ENCODE measurements at places on chromosomes 5 and 9.
A peak's percentile ranks its signal among the peaks of the same experiment; 100 is the strongest.

- DNase-seq = no peak
These were observed 551.3 kb downstream of the PDE4D start for GRCh38 chr5:59342181-59342580.

- DNase-seq = no peak
These were observed 69.1 kb upstream of the PJA2 start for GRCh38 chr5:109478830-109479229.

DNA sequence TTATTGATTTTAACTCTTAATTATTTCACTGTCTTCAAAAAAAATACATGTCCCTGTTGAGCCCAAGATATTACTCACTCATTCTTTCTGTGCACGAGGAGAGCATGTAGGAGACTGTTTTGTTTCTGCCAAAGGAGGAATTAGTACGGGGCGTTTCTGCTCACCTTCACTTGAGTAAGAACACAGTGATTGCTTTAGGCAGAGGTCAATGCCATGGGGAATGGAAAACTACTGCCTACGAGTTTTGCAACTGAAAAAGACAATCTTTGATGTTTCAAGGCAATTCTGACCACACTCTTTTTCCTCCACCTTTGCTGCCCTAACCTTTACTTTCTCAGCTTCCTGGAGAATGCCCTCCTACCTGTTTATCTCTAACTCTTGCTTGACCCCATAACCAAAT, 109.4 kb downstream of the CCDC192 start:
- no peak for DNase-seq

GRCh38 chr5:95682891-95683290, at the start of gene SPATA9:
Gene SPATA9, minus strand, starts transcription at chr5:95682991. Its CDS starts 137 bp downstream, at chr5:95682854.
- no peak for DNase-seq

- DNase-seq = no peak
These were observed 184.2 kb downstream of the EFNA5 start for GRCh38 chr5:107486489-107486888.

DNA sequence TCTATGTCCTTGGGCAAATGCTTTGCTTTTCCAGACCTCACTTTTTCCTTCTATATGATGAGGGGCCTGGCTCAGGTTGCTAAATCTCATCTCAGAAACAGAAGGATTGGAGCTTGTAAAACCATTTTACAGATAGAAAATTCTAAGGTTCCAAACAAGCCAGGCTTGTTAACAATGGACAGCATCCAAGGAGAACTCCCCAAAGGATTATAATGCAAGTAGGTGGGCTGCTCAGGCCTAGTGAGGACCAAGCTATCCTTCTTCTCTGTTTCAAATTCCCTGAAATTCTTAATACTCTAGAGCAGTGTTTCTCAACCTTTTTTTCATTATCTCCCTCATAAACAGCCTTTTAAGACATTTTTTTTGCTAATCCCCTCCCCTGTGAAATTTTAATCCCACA, 269.8 kb downstream of the TMEM38B start:
- DNase-seq = no peak

DNA sequence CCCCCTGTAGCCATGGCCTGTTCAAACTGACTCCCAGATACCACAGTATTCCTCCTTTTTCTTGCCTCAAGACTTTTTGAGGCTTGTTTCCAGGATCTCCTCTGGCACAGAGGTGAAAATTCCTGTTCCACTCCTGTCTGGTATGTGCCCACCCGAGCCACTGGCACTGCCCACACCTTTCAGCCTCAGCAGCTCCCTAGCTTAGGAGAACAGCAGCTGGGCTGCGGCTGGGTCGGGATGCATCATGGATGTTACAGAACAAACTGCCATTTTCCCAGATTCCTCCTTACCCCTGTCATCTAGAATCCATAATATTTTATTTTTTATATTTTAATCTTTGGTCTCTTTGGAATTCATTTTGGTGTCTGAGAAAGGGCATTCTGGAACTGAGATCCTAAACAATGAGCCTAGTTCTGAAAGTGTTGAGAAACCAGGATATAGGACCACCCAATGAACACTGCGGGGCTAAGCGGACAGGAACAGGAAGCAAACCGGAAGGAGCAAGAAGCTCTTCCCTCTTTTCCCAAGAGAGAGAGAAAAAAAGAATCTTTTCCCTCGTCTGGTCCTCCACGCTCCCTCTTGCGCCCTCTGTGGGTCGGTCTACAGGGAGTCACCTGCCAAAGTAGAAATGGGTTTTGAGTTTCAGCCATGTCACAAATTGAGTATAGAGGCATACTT, 12.5 kb downstream of the OR2S2 start:
- DNase-seq = peak; percentile 66

GRCh38 chr5:129244478-129244877, 149.9 kb downstream of the ISOC1 start:
- no peak for DNase-seq

DNA sequence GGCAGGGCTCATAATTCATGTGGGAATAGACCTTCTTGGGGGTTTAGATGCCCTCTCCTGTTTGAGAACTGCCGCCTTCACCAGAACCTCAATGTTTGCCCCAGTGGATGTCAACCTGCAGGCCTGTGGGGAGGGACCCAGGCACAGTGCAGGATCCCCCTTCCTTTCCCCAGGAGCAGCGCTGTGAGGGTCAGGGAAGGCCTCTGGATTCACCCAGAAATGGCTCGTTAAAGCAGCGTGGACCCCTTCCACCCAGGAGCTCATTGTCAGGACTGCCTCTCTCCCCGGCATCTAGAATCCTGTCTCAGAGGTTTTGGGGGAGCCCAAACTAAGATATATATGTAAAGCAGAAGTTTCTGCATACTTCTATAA, 188.3 kb downstream of the GADD45G start:
- DNase-seq = no peak

- no peak for DNase-seq
These were observed 169.2 kb upstream of the HMHB1 start for GRCh38 chr5:143642791-143643190.

GRCh38 chr5:146342882-146343865, 4.5 kb downstream of the POU4F3 start:
- DNase-seq = no peak

DNA sequence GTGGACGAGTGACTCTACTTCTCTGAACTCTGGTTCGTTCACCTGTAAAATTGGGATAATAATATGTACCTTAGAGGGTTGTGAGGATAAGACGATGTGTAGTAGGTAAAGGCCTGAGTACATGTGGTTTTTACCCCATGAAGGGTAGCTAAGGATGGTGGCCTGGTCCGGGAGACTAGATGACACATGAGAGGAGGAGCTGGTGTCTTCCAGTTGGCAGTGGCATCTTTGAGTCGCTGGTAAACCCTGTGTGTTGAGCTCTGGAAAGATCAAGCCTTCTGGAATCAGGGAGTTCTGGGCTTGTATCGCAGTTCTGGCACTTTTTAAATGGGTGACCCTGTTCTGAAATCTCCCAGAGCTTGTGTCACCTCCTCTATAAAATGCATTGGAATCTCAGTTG, 166.4 kb upstream of the ZNF618 start:
- DNase-seq = no peak

DNA sequence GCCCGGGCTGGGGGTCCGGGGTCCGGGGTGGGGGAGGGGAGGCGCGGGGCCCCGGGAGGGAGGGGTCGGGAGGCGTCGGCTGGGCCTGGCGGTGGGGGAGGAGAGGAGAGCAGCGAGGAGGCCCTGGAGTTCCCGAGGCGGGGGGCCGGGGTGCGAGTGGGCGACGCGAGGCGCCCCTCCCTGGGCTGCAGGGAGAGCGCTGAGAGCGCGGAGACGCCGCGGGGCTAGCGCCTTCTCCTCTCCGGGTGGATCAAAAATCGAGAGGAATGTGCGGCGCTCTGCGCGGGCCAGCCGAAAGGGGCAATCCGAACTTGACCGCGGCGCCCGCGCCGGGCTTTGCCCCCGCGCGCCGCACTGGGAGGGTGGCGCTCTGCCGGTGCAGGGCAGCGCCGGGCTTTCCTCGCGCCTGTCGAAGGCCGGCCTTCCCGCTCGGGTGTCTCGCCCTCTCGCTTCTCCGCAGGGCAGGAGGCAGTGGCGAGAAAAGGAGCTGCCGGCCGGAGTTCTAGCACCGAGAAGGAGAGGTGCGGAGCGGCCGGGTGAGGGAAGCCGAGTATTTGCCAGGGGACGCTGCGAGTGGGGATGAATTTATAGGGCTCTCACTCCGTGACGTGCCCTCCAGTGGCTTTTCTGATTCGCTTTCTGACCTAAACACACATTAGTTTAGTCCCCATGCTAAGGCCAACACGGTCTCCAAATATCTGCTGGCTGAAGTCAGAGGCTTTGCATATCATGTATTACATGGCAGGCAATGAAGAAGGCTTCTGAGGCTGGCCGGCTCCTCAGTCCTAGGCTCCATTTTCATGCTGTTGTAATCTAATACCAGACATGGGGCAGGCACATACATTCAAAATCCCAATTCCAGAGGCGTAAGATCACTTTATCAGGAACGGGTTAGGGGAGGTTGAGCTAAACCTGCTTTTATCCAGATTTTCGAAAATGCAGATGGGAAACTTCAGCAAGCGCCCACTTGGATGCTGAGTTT, 503 bp upstream of the GDNF start:
- no peak for DNase-seq

GRCh38 chr9:71663216-71663615, 105.1 kb downstream of the CEMIP2 start:
- no peak for DNase-seq

DNA sequence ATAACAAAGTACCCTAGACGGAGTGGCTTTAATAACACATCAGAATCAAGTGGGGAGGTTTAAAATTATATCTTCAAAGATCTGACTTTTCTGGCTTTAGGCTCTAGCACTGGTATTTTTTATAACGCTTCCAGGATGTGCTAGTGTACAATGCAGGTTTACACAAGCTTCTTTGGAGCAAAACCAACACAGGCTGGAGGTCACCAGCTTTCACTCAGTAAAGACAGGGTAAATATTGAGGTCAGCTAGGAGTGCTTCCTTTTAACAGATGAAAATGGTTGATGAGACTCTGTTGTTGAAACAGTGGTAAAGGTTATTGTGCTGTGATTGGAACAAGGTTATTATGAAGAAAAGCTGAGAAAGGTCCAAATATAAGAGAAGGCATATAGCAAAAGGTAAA, 414.2 kb downstream of the TAF11L14 start:
- DNase-seq = no peak

- DNase-seq = no peak
These were observed 51.9 kb upstream of the PPP1R2B start for GRCh38 chr5:156798201-156798600.

GRCh38 chr9:126093771-126094170, 232.9 kb upstream of the MVB12B start:
- no peak for DNase-seq

DNA sequence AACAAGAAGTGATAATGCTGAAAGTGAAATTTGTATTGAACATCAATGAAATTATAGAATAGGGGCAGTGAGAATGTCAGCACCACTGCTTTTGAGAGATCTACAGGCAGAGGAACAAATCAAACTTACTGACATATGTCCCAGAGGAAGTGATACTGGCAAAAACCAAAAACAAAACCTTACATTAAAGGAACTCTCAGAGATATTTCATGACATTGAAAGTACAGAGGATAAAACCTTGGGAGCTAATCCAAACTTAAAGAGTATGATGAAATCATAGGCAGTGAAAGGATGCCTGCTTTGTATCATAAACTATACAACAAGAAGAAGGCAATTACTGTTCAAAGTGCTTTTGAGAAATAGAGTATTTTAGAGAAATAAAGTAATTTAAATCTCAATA, 90.4 kb upstream of the SV2C start:
- DNase-seq = no peak

DNA sequence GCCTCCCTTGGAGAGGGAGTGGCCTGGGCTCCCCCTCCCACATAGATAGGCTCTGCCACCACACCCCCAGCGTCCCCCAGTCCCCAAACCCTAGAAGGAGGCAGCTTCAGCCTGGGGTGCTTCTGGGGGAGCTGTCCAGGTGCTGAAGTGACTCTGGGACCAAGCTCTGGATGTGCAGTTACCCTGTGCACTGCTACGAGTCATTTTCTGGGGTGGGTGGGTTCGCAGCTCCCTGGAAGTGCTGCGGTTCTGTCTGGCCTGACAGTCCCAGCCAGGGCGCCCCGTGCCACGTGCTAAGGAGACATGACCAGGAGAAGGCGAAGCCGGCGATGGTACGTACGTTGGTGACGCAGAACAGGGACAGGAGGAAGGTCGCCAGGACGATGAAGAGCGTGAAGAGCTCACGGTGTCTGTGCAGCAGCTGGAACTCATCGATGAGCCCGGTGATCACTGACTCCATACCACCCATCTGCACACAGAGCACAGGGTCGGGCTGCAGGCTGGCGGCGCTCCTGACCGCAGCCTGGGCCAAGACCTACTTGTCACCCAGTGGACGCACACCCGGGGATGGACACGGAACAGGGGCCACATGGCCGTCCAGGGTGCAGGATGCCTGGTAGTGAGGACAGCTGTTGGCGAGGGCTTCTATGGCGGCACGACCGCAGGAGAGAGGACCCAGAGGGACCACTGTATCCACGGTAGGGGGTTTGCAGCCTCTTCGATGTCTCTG, 35.7 kb downstream of the SLC6A3 start:
- DNase-seq = peak; percentile 29

DNA sequence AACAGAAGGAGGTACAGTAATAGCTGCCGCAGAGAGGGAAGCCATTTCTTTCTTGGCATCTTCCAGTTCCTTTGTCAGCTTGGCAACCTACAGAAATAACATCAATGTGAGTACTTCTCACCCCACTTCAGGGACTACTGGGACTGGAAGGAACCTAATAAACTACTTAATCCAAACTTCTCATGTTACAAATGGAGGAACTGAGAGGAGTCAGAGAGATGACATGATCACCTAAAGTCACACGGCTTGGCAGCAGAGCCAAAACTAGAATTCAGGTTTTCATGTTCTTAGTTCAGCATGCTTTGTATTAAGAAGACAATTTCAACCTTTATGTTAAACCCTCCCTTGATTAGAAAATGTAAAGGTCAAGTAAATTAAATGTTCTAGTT, 44.7 kb downstream of the DIAPH1 start:
- no peak for DNase-seq

DNA sequence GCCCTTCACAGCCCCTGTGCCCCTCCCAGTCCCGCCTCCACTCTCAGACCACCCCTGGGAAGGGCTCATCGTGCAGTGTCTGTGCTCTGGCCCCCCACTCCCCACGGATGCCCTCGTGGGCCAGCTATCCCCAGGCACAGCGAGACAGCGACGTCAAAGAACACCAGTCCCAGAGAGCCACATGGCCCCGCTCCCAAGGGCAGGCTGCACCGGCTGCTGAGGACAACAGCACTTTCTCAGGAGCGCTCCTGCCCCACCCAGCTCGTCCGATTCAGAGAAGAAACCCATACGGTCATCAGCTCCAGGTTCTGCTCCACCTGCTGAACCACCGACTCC, 4.8 kb upstream of the SNAPC4 start:
- DNase-seq = no peak

- DNase-seq = no peak
These were observed 154.8 kb upstream of the GAS1 start for GRCh38 chr9:87102126-87102525.

- no peak for DNase-seq
These were observed 151.7 kb upstream of the MPDZ start for GRCh38 chr9:13431222-13431536.

GRCh38 chr5:132981288-132981687, 17.9 kb upstream of the AFF4 start:
- DNase-seq = no peak

GRCh38 chr5:50759526-50760270, 93.3 kb downstream of the PARP8 start:
- DNase-seq = no peak
